ENCODE measurements at places on chromosomes 7 and 10.

DNA sequence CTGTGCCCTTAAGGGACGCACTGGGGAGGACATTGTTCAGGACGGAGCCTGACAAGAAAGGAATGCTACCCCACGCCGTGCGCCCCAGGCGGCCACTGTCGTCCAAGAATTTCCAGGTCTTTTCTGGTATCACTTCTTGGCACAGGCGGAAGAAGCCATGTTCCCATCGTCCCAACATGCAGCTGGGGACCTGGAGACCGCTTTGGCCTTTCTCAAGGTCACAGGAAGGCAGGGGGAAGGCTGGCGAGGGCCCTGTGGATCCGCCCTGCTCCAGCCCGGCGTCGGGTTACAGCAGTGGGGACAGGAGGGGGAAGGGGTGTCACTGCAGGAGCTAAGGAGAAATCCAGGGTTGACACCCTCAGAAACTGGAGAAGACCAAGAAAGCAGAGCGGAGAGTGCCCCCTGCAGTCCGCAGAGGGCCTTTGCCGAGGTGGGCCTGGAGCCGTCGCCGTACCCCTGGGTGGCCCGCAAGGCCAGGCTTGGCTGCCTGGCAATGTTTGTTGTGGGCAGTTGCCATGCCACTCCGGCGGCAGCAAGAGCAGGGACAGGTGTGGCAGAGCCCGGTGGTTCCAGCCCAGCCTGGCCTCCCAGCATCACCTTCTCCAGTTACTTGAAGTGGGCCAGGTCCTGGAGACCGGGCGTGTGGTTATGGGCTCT is 104.1 kb downstream of the LHPP start:
- DNase-seq: no peak

- no peak for DNase-seq
Observed at GRCh38 chr7:105000927-105001336, 13.1 kb upstream of the KMT2E start.

GRCh38 chr7:129557686-129558481 is 53.6 kb upstream of the NRF1 start:
- DNase-seq: no peak

GRCh38 chr7:147513451-147513850 is 1077.1 kb upstream of the C7orf33 start:
- no peak for DNase-seq

DNA sequence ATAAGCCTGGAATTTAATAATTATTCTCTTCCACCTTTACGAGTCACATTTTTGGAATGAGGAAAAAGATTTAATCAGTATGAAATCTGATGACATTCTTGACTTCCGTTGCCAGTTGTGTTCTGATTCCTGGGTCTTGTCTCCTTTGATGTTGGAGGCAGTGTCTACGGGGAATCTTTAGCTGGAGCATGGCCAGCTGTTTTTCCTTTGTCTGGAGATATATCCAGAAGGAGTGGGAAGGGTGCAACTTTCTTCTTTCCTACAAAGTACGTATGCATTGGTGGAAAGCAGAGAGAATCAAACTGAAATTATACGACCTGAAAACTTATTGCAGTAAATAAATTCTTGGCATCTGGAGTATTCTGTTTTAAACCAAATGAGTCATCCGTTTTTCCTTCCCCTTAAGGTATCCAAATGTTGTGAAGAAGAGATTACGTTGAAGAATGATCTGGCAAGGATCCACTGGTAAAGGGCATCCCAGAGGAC is 6.9 kb upstream of the GNG11 start:
- DNase-seq: no peak

DNA sequence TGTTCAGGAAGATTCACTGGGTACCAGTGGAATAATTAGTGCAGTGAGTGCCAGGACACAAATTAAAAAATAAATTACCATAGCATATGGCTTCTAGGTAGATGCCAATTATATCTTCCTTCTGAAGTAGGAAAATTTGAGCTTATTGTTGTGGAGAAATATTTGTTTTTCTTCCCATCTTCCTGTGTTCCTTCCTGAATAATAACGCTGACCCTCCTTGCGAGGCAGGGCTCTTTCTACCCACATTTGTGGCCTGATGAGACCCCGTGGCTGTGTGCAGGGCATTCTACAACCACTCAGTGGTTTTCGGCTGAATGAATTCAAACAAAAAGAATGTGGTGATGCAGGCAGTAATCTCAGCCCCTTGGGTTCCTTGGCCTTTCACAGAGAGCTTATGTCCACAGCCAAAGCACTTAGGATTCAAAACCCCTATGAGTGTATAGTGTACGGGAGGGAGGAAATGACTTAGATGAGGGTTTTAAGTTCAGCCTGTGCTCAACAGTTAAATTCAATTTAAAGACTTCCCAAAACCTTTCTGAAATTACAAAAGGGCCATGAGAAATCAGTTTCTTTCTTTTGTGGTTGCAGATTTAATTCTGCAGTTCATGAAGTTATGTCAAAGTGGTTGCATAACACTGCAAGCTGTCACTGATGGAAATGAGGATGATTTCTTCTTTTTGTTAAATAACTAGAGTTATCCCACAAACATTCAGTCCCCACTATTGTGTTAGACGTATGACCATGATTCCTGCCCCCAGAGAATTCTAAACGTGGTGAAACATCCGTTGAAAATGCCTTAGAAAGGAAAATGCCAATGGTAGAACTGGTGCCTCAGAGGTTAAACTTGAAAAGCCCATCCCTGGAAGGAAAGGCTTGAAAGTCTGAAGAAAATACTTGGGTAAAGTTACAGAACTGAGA is 255.3 kb downstream of the FZD1 start:
- no peak for DNase-seq

DNA sequence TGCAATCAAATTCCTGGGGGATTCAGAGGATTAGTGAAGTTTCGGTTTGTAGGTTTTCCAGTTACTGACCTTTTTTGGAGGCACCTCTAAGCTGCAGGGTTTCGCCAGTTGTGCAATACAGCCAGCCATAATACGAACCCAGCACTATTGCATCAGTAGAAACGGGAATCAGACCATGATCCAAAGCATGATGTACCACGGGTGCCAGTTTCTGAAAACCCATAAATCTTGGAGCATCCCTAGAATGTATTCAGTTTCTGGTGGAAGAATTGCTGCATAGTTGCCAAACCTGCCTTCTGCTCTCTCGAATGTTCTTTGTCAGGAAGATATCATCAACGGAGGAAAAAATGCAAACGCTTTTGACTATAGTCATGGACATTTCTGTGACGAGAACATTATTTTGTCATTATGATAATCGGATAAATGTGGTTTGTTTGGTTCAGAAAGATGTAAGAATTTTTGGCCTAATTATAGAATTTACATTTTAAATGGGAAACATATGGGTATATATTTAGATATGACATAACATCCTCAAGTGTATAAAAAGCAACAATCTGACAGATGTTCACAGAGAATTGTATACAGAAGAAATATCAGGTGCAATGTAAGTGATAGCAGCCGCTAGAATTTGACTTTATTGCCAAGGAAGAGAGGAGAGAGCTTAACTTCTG is 186.2 kb upstream of the PRKCQ start:
- no peak for DNase-seq

DNA sequence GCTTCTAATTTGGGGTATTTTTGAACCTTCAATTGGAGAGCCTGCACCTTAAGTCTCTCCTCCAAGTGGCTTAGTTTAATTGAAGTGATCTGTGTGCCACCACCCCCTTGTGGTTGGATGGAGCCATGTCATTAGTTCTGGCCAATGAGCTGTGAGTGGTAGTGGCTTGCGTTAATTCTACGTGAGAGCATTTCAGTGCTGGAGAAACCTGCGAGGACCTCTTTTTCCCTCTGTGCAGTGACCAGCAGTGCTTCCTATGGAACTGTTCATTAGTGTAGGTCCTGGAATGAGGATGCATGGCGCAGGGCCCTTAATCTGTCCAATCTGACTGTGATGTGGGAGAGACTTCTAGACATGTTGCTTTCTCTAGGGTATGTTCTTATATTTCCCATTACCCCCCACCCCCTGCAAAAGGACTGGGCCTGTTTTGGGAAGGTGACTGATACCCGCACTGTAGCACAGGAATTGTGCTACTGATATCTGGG is 3.8 kb downstream of the HILPDA start:
- DNase-seq: peak; percentile 78

DNA sequence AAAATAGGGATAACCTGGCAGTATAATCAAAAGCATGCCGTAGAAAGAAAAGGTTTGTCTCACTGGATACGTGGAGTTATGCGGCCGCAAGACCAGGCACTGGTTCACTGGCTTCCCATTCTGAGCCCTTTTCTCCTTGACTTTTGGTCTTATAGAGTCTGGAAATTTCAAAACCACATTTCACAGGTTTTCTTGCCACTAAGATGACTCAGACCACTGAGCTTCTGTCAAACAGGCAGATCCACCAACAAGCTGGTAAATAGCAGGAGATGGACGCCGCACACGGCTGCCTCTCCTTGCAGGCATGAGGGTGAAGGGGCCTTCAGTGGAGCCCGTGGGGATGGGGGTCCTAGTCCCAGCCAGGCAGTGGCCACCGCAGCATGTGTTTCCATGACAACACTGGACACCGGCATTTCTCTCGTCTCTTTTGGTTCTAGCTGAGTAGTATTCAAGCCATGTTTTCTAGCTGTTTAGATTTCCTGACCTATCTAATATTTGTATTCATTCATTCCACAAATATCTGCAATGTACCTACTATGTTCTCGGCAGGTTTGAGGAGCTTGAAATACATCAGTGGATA is 55.5 kb downstream of the KLF6 start:
- DNase-seq: no peak

- no peak for DNase-seq
Observed at GRCh38 chr7:54166419-54166818, 375.8 kb upstream of the VSTM2A start.

DNA sequence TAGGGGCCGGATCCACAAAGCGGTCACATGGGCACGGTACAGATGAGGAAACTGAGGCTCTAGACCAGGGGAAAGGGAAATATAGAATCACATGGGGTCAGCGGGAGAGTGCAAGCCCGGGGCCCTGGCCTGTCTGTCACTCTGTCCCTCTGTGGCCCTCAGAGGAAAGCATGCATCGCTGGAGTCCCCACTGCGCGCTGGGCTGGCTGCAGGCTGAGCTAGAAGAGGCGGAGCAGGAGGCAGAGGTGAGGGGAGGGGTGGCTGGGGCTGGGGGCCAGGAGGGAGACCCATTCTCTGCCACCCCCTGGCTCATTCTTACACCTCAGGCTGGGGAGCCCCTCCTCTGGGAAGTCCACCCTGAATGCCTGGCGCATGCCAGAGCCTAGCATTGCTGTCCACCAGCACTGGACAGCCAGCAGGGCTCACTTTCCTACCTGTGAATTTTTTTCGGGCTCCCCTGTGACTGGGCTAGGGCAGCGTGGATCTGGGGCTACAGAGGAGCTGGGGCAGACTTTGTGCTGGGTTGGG is 2.3 kb downstream of the VPS37D start:
- DNase-seq: no peak

GRCh38 chr7:776992-777727 is 50.1 kb upstream of the PRKAR1B start:
- no peak for DNase-seq

GRCh38 chr7:116836048-116836447 is 26.3 kb upstream of the CAPZA2 start:
- no peak for DNase-seq

DNA sequence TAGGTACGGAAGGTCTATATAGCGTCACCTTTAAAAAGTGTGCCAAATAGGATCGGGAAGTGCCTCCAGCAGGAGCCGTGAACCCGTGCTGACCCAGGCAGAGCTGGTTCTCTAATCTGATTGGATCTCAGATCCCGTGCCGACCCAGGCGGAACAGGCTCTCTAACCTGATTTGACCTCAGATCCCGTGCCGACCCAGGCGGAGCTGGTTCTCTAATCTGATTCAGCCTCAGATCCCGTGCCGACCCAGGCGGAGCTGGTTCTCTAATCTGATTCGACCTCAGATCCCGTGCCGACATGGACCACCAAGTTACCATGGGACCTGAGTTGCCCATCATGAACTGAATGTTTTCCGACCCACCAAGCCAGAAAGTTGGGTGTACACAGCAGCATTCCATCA is 463.9 kb downstream of the PTPRN2 start:
- no peak for DNase-seq

GRCh38 chr7:143227806-143228205 is 6.0 kb downstream of the TAS2R40 start:
- DNase-seq: no peak

DNA sequence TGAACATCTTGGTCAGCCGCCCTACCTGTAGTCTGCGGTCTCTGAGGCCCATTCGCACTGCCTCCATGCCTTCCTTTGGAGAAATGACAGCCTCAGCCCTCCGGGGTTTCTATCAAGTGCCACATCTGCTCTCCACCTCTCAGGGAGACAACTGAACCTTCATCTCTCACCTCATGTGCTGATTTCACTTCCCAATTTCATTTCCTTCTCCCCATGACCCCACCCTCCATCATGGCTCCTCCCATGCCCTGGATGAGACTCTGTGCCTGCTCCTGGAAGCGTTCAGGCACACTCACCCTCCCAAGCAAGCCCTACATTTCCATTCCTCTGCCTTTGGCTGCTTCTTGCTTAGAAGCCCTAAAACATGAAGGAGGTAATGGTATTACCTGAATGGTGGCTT is 7.8 kb upstream of the SCD start:
- DNase-seq: no peak

DNA sequence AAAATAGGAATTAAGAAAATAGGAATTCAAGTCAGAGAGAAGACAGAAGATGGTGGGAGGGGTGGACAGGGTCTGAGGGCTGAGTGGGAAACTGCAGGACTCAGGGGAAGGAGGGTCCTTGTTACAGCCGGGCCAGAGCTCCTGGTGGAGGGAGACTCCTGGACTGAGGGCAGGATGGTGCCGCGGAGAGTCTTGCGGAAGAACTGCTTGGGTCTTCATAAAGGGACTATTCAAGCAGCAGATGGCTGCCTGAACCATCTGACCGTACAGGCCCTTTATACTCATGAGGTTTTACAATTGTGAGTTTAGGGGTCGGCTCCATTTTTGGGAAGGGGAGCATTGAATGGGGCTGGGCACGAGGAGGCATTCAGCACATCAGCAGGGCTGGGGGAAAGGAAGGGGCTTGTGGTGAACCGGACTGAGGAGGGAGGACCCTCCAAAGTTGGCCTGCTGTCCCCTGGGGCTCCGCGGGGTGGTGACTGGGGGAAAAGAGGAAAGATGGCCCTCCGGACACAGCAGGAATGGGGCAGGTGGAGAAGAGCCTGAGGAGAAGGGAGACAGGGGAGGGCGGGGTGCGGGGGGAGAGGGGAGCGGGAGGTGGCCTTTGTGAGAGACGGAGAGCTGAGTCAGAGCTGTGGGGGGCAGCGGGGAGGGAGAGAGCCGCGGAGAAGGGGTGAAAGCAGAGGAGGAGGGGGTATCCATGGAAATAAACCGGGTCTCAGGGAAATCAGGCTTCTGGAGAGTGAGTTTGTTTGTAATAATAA is 1.5 kb downstream of the FAM131B start:
- no peak for DNase-seq

DNA sequence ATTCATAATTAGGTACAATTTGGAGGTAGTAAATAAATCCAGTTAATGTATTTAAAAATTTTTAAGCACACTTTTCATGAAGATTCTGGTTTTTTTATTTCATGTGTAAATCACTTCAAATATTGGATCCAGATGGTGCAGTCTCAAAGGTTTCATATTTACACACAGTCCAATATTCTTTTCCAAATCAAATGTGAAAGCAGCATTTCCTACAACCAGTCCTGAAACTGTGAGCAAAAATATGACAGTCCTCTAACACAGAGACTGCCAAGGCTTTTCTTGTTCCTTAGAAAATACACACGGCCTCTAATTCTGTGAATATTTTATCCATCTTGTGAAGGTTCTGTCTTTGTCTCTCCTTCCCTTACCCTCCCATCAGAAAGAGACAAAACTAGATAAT is 645.9 kb downstream of the ARL4A start:
- no peak for DNase-seq

GRCh38 chr7:157267516-157267915 is 69.3 kb upstream of the DNAJB6 start:
- no peak for DNase-seq

Data from activated CD4-positive, alpha-beta T cell treated with anti-CD3 and anti-CD28 coated beads, Interleukin-2, Interleukin-6, amounts not matched to agents 100 ng/mL and 50 ng/mL, durations not matched to agents 16 hours and 8 hours (primary cell).